G401 (cell line): ENCODE measurements at places on chromosomes 13 and 19.
A peak's percentile ranks its signal among the peaks of the same experiment; 100 is the strongest.

- DNase-seq, result no peak
Measured at GRCh38 chr19:37074819-37075362, 3.3 kb upstream of the ZNF420 start.

DNA sequence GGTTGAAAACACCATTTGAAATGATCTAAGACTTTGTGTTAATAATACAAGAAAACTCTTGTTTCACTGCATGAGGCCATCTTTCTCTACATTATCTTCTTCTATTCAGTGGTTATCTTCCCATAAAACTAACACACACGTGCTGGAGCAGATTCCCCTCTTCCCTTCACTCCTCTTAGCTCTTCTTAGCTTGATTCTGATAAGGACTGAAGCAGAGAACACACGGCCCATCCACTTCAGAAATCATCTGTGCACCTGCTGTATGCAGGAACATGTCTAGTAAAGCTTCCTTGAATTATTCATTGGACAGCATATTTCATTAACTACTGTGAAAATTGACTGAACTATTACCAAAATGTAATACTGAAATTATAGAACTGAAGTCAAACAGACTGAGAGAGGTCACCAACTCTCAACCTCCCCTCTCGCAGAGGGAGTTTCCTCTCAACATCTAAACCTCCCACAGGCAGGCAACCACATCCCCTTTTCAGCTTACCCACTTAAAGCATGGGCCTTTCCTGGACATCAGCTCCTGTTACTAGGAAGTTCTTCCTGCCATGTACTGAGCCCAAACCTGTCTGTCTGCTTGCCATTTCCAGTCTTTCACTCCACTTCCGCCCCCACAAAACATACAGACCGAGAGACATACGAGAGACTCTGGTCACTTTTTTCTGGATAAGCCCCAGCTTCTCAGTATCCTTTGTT, 113.9 kb downstream of the CRYL1 start:
- DNase-seq, result no peak

GRCh38 chr19:13974073-13974472, 21.8 kb downstream of the DCAF15 start:
- DNase-seq, result peak; percentile 94

DNA sequence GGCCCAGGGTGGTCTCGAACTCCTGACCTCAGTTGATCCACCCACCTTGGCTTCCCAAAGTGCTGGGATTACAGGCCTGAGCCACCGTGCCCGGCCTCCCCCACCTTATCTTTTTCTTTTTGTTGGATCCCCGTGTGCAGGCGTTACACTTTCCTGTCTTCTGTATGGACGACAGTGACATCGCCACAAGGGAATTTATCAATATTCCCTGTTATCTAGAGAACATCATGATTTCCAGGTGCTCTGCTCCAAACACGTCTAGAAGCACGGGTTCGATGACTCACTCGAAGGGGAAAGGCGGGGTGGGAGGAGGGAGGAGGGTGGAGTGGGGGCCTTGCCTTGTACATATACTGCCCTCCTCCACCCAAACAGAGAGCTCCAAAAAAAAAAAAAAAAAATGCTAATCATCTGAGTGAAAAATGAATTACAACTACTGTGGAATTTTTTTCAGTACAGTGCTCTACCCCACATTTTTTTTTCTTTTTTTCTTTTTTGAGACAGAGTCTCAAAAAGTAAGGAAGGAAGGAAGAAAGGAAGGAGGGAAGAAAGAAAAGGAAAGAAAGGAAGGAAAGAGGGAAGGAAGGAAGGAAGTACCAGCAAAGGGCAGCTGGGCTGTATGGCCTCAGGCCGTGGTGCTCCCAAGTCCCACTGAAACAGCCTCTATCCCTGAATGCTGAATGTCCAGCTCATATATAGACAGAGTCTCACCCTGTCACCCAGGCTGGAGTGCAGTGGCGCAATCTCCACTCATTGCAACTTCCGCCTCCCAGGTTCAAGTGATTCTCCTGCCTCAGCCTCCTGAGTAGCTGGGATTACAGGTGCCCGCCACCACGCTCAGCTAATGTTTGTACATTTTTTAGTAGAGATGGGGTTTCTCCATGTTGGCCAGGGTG, 36.8 kb downstream of the INSR start:
- DNase-seq, result no peak

- no peak for DNase-seq
Measured at GRCh38 chr13:21998279-21998990, 327.6 kb downstream of the FGF9 start.
